ENCODE measurements at places on chromosomes 16 and 17.

GRCh38 chr17:31400481-31400950 is 9.0 kb downstream of the RAB11FIP4 start:
- DNase-seq, result no peak

DNA sequence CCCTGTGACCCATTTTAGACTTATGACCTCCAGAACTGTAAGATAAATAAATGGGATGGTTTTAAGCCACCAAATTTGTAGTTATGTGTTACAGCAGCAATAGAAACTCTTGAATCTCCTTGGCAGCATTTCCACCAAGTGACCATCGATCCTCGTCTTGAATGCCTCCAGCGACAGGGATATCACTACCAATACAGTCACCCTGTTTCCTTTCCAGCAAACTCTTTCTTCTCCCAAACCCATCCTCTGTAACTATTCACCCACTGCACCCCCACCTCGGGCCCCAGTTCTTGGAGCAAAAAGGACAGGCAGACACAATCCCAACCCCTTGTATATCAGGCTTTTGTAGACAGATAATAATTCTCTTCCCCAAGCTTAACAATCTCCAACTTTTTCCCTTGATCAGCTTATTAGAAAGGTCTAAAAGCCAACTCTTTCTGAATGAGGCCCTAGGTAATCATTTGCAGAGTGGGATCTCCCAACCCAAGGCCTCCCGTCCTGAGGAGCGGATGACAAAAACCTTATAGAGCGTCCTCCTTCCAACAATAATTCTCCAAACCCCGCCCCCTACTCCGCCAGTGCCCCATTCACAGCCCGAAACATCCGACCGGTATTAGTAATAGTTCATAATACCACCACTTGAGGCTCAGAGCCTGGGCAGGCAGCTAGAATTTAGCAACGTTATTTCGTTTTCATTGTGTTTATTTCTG is 14.7 kb upstream of the PLLP start:
- no peak for DNase-seq

GRCh38 chr16:35523991-35524390 is 2064.6 kb downstream of the TP53TG3F start:
- no peak for DNase-seq

- no peak for DNase-seq
Observed at GRCh38 chr16:12470311-12471229, 333.1 kb downstream of the CPPED1 start.

- no peak for DNase-seq
Observed at GRCh38 chr17:44241106-44241624, 21.7 kb upstream of the UBTF start.

GRCh38 chr17:63700528-63701455 is 867 bp upstream of the LIMD2 start:
- DNase-seq, result no peak

Data from stimulated activated CD4-positive, alpha-beta T cell treated with anti-CD3 and anti-CD28 coated beads, Interleukin-1b, Interleukin-23, amount 100 ng/mL, for 1 hour (primary cell).